ENCODE measurements at places on chromosomes 4 and X. TPM values are rescaled to one million over a fixed set of nuclear protein-coding genes. Genes with fewer than 3 reads are reported as not detected.
A peak's percentile ranks its signal among the peaks of the same experiment; 100 is the strongest.

ASB12 gene
- polyA plus RNA-seq: not detected

- peak; percentile 86 for DNase-seq
These were observed 5.1 kb upstream of the DCLK2 start for GRCh38 chr4:150072906-150073714.

GRCh38 chr4:96375367-96375766 lies 535.5 kb downstream of the PDHA2 start:
- DNase-seq: no peak

- DNase-seq: no peak
These were observed 31.8 kb upstream of the ACSL1 start for GRCh38 chr4:184857441-184858121.

- DNase-seq: no peak
These were observed 9.1 kb upstream of the TMPRSS11D start for GRCh38 chr4:67892905-67893304.

GRCh38 chrX:47745416-47745815 lies 86.4 kb upstream of the UXT start:
- no peak for DNase-seq

- no peak for DNase-seq
These were observed 550.7 kb upstream of the SLIT2 start for GRCh38 chr4:19700992-19701391.

- DNase-seq: peak; percentile 61
These were observed 87.5 kb upstream of the ZFP42 start for GRCh38 chr4:187908079-187908561.

CYLC1 gene
- polyA plus RNA-seq: not detected

DNA sequence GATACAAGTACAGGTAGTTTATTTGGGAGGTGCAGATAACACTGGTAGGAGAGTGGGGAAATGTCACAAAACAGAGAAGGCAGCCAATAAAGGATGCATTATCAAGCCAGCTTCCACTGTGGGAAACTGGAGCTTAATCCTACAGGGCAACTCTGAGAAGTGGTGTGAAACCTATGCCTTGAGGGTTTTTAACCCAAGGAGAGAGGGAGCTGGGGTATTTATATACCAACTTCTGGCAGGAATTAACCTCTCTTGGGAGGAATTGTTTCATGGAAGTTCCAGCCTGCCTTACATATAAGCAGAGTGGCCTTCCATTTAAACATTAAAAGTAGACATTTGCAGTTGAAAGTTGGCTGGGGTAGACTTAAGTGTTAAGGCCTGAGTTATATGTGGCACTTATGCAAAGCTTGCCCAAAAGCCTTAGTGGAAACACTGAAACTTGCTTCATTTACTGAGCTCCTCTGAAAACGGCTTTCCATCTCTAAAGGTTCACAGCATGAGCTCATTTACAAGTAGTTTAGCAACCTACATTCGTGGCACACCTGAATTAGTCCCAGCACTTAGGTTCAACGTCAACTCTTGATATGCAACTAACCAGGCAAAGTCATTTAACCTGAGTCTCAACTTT lies 19.2 kb downstream of the MAGEB17 start:
- DNase-seq: no peak

GRCh38 chr4:102157984-102158383 lies 187.3 kb downstream of the SLC39A8 start:
- DNase-seq: no peak

FGFBP2 gene
- not detected for polyA plus RNA-seq

GRCh38 chr4:169618286-169618685 lies 2.1 kb upstream of the CLCN3 start:
- no peak for DNase-seq

GRCh38 chr4:77481856-77482255 lies 123.8 kb upstream of the CXCL13 start:
- no peak for DNase-seq

- peak; percentile 38 for DNase-seq
These were observed 76.8 kb upstream of the DDX53 start for GRCh38 chrX:22922961-22923360.

- no peak for DNase-seq
These were observed 79.6 kb downstream of the MAPK10 start for GRCh38 chr4:86280246-86280645.

DNA sequence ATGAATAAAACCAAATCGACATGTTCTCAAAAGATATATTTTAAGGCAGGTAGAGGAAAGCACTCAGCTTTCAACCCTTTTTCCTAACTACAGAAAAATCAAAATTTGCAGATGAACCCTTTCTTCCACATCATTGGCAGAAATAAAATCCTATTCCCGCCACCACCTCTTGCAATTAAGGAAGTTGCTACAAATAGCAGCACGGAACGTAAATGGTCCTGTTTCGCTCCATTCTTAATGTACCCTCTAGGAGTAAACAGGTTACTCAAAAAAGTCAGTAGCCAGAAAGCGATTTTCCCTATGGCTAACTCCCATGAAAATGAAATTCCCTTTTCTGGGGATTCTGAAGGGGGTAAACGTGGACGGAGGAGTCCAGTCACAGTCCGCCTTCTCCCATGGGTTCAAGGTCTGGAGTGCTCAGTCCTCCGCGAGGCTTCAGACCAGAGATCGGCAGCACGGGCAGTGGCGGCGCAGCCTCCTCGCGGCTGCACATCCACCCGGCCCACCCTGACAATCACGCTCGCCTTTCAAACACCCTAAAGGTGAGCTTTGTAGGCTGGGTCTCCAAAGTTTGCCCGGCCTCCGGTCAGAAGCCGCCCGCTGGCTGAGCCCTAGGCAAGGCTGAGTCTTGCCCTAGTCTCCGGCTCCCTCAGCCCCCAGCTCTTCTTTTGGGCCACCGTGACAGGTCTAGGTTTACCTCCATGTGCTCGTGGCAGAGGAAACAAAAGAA lies 1.8 kb downstream of the ATP11C start:
- DNase-seq: no peak

GRCh38 chr4:86926435-86927086 lies 8.2 kb upstream of the AFF1 start:
- no peak for DNase-seq

MAGEA2 gene
- polyA plus RNA-seq: not detected

DNA sequence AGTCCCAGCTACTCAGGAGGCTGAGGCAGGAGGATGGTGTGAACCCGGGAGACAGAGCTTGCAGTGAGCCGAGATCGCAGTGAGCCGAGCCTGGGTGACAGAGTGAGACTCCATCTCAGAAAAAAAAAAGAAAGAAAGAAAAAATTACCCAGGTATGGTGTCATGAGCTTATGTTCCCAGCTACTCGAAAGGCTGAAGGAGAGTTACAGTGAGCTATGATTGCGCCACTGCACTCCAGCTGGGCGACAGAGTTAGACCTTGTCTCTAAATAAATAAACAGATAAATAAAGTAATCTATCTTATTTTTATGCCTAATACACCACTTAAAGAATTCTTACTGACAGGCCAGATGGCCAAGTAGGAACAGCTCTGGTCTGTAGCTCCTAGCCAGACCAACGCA lies 73.0 kb downstream of the SLC39A8 start:
- no peak for DNase-seq

DNA sequence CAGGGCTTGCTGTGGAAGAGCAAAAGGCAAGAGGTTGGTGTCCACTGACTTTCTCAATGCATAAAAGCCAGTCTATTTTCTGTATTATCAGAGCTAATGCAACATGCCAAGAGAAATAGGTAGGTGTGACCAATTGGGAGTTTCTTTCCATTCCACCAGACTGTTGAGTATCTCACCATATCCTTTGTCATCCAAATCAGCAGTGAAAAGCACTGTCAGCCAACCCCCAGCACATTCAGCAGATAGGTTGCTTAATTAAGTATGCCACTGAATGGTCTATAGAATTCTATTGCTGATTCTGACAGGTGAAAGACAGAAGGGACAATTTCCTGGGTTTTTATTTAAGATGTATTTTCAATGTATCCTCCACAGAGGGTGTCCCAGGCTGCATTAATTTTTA lies 139.8 kb downstream of the HS6ST2 start:
- no peak for DNase-seq

- no peak for DNase-seq
These were observed 38.6 kb downstream of the TRPC5OS start for GRCh38 chrX:111914398-111915090.

DNA sequence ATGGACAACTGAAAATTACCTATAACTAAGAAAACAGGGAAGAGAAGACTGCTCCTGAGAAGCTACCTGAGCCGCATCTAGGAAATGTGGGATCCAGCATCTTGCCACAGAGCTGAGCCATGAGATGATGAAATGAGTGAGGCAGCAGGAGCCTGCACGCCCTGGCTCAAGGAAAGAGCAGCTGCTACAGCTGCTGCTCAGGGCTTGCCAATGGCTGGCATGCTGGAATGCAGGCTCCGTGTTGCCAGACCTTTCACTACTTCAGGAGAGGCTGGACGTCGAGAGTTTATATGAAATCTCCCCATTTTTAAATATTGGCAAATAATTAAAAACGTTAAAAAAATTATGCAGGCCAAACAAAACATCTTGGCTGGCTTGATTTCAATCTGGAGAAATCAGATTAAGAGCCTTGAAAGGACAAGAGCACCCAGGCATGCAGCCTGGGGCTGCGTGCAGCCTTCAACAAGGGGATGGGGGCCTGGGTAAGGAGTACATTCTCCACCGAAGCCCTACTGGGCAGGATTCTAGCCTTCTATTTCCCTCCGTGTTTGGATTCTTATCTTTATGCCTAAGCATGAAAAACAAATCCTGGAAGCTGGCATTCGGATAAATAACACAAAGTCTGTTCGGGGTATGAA lies 227.6 kb downstream of the NR3C2 start:
- DNase-seq: no peak

DNA sequence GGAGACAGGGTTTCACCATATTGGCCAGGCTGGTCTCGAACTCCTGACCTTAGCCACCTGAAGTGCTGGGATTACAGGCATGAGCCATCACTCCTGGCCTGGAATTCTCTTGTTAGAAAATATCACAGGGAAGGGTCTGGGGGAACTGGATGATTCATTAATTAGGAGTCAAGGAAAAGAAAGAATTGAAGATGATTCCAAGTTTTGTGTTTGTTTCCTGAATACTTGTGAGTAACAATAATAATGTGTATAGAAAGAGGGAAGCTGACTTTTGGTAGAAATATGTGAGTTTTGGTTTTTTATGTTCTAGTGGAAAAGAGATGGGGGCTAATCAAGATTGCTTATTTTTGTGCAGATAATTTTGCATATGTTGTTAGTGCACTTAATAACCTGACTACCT lies 77.3 kb upstream of the CLNK start:
- DNase-seq: no peak

DNA sequence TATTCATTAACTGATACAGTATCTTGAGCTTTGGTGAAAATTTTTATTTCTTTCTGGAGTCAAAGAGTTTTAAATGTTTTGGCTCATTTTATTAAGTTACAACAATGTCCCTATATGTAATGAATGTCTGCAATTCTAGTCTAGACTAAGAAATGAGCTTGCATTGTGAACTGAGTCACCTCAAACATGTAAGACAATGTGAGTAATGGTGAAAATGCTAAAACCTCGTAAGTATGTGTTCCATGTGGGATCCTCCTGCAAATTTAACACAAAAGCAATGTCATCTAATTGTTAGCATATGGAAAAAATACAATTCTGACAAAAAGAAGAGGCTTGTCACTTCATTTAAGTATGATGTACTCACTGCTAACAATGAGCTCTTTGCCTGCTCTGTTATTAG lies 480.5 kb upstream of the FSTL5 start:
- no peak for DNase-seq

SH2D1A gene
- polyA plus RNA-seq: not detected

GAGE12F gene
- not detected for polyA plus RNA-seq

ACSL4 gene
- polyA plus RNA-seq: 157 TPM

DNA sequence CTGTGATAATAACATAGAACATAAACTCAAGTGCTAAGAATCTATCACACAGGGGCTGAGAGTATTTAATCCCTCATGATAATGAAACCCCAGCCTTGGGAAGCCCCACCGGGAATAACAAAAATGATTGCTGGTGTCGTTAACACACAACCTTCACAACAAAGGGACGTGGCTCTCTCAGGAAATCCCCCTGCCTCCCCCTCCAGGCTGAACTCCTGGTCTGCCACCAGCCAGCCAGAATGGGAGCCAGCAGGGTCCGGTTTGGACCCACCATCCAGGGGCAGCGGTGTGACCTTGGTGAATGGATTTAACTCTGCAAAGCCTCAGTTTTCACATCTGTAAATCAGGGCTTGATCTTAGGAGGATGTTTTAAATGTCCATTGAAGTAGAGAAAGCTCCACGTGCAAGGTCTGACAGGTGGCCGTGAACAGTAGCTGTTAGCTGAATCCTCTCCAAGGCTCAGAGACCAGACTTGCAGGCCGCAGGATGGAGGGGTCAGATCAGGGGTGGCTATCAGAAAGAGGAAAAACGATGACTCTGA lies 46.5 kb downstream of the ABLIM2 start:
- DNase-seq: no peak

RTL9 gene
- polyA plus RNA-seq: 0.37 TPM

DNA sequence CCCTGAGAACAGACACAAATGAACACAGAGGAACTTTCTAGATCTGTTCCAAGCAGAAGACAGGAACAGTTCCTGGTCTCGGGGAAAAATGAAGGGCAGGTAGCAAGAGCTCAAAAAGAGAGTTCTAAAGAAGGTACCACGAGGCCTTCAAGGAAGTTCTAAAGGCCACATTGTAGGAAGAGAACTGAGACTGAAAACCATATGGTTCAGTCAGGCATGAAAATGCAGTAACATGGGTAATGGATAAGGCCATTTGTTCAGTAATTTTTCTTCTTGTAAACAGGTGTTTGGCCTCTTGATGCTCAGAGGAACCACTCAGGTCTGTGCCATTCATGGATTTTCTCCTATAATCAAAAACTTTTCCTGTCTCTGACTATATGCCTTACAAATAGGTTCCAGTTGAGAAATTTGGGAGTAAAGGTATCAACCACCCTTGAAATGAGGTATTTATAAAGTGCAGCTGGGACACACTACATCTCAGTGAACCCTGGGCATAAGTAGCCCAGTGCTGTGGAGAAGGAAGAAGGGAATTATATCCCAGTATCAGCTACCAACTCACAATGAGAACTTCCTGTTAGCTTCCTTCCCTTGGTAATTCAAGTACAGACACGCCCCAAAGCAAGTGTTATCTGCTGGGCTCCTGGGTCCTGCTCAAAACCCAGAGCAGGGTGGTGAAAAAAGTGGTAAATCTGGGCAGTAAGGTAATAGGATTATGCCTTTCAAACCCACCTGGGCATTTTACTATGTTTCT lies 277.9 kb downstream of the KLHL13 start:
- DNase-seq: no peak

VEGFC gene
- polyA plus RNA-seq: 30.1 TPM

GRCh38 chr4:152283801-152284470 lies 252.0 kb downstream of the FBXW7 start:
- DNase-seq: no peak

- DNase-seq: no peak
These were observed 13.1 kb downstream of the PI4K2B start for GRCh38 chr4:25246680-25247611.

CSN1S1 gene
- not detected for polyA plus RNA-seq

DNA sequence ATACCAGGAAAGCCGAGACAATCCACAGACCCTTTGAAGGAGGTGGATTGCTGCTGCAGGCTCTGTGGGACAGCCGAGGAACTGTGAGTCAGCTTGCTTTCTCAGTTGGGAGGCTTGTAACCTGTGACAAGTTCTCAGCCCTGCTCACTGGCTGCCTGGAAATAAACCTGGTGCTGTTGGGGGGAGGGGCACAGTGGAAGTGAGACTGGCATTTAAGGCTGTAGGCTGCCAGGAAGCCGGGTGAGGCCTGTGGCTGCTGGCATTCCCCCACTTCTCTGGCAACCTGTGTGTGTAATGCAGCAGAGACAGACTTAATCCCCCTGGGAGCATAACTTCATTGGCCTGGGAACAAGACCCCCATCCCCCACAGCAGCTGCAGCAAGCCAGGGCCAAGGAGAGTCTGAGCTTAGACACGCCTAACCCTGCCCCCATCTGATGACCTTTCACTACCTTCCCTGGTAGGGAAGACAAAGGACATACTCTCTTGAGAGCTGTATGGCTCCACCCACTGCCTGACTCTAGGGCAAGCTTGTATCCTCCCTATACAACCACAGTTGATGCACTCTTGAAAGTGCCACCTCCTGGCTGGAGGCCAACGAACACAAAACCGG lies 64.1 kb downstream of the ALPK1 start:
- no peak for DNase-seq
